ENCODE measurements at places on chromosomes 3 and 15.

DNA sequence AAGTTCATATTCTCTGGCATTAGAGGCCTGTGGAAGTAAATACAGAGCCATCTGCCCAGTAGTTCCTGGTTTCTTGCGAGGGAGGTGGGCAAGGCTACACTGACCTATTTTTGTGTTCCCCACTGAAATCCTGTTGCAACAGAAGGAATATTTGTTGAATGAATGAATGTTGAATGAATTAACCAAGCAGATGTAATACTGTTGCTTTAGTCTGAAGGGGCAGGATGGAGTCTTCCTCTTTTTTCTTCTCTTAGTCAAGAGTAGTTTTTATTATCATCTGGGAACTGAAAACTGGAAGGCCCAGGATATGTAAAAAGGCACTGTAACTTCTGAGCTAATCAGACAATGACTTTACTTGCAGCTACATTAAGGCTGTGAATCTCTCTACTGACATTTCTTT is 17.1 kb downstream of the BLOC1S6 start:
- no peak for DNase-seq

- no peak for DNase-seq
Measured at GRCh38 chr3:130839813-130840212, 54.1 kb upstream of the ATP2C1 start.

DNA sequence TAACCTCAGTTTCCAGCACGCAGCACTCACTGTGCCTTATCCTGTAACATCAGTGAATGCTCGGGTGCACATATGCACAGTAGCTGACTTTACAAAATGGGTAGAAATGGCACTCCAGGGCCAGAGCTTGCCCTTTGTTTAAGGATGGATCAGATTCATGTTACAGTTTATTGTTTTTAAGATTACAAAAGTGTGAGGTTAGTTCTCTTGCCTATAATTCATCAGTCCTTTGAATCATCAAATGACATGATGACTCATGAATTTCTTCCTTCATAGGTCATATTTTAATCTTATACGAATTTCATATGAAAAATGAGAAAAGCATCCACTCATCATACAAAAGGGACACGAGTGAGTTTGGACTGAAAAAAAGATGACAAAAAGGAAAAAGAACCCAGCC is 545.3 kb downstream of the GBE1 start:
- DNase-seq, result no peak

- no peak for DNase-seq
Measured at GRCh38 chr3:53705774-53706173, 140.4 kb downstream of the CHDH start.

GRCh38 chr3:64578797-64579196 is 109.0 kb downstream of the ADAMTS9 start:
- no peak for DNase-seq

- DNase-seq, result no peak
Measured at GRCh38 chr3:30012941-30013543, 593.4 kb upstream of the TGFBR2 start.

DNA sequence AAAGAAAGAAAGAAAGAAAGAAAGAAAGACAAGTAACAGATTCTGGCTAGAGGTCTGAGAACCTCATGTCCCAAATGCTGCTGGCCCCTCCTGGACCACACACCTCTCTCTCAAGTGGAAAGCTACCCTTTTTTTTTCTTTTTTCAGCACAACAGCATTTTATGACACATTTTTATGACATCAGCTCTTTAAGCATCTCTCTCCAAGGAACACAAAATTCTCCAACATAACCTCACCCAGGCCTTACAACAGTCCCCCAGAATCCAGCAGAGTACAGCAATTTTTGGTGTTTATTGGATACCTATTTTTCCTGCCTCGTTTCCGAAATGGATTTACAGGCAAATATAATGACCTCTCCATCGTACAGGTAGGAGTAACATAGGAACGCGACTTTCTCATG is 11.2 kb upstream of the NTRK3 start:
- no peak for DNase-seq

DNA sequence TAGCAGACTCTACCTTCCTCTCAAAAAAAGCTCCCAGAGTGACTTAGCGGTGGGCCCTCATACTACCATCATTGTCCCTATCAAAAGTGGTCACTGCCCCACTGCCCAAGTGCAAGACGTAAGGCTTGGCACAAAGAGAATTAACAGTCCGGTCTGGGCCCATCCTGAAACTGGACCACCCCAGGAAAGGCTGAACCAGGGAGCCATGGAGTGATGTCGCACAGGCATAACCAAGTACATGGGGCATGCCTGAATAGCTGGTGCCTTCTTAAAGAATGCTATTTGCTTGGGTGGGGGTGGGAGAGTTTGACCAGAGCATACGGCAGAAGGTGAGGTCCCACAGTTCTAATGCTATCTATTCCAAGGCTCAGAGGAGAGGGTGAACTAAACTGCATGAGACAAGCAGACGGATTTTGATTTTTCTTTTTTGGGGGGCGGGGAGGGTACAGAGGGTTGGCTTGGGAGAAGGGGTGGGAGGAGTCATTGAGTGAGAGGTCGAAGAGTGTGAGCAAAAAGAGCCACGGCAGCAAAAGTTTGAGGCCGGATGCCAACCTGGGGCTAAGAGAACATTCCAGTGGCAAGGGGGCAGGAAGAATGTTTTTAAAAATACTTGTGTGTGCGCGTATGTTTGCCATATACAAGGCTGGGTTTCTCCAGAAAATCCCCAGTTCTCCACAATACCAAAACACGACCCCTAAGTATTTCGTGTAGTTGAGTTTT is 50.2 kb downstream of the FAM174B start:
- no peak for DNase-seq

- no peak for DNase-seq
Measured at GRCh38 chr3:124303305-124303910, 311.5 kb upstream of the ROPN1 start.

- DNase-seq, result no peak
Measured at GRCh38 chr15:42504631-42505030, 9.2 kb downstream of the SNAP23 start.

DNA sequence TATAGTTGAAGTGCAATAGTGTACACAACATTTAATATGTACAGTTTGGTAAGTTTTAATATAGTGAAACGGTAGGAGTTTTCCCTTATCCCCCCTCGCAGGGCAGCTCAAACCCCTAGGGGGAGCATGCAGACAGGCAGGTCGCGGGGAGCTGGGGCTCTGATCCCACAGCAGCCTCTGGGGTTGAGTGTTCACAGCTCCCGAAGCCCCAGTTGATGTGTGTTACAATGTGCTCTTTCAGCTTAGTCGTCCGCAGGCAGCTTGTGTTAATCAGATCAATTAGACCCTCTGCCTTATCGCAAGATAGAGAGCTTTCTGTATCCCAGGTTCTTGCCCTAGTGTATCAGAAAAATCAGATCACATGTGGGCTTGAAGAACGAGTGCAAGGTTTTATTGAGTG is 143.1 kb upstream of the CHRNA7 start:
- DNase-seq, result no peak

DNA sequence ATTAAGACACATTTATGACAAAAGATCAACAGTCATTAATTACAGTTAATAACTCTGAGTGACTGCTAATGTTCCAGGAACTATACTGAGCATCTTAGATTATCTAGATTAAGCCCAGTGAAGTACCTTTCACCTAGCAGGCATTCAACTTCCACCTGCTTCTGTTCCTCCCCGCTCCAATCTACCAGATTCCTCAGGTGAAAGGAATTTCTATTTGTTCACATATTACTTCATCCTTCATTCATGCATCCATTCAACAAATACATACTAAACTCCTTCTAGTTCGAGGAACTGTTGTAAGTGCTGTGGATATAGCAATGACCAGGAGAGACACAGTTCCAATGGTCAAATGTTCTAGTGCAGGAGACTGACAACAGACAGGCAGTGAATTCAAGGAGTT is 139.3 kb downstream of the FILIP1L start:
- DNase-seq, result no peak

GRCh38 chr3:112376992-112377391 is 44.0 kb downstream of the CD200 start:
- DNase-seq, result no peak

GRCh38 chr15:84748274-84749110 is at the start of gene ZNF592:
Gene ZNF592 (plus strand): TSS chr15:84748592. CDS start chr15:84782676, 34,084 bp downstream.
- DNase-seq, result peak; percentile 66

DNA sequence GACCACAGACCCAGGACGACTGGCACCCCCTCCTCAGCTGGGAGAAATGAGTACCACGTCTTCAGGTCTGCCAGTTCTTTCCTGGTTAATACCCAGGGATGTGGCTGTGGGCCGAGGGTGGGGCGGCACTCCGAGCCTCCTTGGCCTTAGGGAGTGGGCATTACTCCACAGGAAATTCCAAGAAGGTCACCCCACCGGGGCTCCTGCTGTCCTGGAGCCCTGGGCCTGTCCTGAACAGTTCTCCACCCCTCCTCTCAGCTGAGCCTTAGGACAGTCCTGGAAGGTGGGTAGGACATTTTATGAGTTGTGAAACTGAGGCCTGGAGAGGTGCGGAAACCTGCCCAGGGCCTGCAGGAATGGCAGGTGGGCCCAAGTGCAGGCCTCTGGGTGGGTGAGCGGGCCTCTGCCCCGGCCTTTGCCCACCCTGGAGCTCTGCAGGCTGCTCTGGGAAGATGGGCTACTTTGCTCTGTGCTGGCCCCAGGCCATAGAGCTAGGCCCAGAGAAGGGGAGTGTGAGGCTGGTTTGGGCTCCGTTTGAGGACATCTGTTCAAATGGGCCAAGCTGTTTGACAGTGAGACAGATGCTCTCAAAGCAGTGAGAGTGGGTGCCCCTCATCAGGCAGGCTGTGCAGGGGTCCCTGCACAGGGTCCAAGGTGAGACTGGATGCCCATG is 103.1 kb downstream of the TMEM266 start:
- no peak for DNase-seq

DNA sequence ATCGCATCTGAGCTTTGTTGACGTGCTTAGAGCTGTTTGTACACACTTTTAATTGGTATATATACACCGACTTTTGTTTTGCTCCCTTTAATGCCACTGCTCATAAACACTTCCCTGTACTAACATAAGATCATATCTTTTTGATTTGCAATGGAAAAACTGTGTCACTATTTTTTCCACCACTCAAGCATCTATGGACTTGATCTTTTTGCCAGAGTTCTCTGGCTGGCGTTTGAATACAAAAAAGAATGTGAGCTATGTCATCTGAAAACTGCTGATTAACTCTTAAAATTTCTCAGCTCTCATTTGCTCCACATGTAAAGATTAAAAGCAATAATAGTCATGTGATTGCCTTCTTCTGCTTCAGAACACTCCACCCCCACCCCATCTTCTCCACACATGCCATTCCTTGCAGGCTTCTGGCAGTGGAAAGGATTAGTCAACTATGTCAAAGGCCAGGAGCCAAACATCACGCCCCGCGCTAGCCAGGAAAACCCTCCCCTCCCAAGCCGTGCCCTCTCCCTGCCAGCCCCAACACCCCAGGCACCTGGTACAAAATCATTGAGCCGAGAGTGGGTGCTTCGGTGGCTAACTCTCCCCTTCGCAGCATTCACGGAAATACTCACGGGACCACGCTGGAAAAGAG is 123.4 kb upstream of the MEF2A start:
- no peak for DNase-seq

DNA sequence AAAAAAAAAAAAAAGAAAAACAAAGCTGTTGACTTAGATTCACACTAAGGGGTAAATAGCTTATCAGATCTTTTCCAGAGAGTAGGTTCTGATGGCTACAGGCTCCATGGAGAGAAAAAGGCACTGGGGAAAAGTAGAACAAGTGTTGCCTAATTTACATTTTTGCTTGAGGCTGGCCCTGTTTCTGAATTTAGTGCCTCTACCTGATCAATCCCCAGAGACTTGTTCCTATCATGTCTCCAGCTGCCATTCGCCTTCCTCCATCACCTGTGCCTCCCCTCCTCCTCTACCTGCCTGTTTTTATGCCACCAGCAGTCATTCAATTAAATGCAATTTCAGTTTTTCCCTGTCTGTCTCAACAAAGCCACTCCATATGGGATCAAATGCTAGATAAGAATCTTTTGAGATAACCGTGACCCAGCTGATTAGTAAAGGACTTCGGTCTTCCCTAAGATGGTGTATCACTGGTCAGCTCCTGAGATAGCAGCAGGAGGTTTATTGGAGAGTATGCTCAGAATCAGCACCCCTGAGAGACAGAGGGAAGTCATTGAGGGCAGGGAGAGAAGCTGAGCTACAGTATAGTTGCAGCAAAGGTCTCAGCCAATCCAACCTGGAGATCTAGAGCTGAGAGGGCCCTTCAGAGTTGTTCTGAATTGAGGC is 88.1 kb upstream of the GADL1 start:
- no peak for DNase-seq

DNA sequence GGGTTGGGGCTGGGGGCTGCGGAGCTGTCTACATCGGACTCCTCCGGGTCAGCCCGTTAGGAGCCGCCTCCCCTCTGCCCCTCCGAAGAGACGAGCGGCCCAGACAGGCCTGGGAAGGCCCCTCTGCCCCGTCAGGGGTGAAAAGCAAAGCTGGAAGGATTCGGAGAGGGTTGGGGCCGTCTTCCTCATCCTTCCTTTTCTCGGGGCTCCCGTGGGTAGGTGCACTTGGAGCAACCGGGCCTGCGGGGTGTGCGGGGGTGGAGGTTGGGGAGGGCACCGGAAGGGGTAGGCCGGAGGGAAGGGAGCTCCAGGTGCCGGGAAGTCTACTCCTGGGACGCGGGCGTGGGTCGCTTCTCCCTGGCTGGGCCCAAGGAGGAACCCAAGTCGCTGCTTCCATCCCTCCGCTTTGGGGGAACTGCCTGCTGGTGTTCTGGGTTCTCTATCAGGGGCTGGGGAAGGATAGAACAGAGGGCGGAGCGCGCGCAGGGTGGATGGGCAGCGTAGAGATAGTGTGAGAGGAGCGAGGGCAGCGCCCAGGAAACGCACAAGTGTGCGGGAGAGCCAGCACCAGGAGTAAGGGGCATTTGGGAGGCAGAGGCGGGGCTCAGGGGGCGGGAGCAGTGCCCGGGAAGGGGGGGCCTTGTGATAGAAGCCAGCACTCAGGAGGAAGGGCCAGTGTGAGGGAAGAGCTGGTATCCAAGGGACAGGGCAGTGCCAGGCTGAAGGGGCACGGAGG is 590 bp downstream of the POLR2H start:
- DNase-seq, result no peak

- no peak for DNase-seq
Measured at GRCh38 chr3:151925876-151926275, 52.4 kb downstream of the SUCNR1 start.

GRCh38 chr3:13896473-13897154 is 16.7 kb upstream of the WNT7A start:
- DNase-seq, result no peak

DNA sequence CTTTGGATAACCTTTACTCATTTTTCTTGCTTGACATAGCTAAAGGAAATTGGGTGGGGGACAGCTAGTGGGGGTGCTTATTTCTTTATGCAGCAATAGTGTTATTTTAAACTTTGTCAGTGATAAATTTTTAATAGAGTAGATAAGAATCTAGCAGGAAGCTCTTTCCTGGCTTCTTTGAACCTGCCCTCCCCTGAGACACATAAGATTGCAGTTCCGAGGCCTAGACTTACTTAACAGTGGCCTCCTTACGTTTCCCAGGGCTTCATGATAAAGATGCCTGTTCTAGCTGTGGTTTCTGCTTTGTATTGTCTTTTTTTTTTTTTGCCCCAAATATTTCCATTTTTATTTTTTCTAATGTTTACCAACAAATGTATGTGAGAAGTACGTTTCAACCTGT is 170.1 kb downstream of the VPS8 start:
- no peak for DNase-seq
